NCI-H748 treated with DMSO at 0.1 percent for 48 hours (cell line): ENCODE measurements at places on chromosomes 11 and 22.

DNA sequence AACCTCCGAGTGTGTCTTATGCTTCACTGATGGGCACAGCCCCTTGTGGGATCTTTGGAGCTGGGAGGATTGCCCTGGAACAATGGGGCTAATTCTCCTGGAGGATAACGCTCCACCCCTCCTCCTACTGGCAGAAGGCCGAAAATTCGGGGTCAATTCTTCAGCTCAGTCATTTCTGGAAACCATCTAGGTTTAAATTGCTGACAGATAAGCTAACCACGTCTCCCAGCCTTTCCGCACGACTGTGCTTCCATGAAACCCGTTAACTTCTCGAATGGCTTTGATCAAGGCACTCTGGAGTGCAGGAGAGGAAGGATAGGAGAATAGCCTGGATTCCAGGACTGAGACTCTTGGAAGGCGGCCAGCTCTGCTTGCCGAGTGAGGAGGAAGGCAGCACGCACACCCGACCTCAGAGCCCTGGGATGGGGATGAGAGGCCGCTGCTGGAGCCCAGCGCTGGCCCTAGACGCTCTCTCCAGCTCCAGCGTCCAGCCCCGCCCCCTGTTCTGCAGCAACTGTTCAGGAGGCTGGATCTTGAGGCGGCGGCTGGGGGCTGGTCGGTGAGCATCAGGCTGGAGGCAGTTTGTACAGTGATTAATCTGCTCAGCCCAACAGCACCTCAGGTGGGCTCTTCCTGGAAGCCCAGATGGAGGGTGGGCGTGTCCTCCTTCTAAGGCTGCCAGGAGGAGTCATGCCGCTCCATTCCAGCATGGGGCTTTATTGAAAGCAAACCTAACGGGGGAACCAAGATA lies 176.7 kb upstream of the NCAM1 start:
- no peak for DNase-seq

DNA sequence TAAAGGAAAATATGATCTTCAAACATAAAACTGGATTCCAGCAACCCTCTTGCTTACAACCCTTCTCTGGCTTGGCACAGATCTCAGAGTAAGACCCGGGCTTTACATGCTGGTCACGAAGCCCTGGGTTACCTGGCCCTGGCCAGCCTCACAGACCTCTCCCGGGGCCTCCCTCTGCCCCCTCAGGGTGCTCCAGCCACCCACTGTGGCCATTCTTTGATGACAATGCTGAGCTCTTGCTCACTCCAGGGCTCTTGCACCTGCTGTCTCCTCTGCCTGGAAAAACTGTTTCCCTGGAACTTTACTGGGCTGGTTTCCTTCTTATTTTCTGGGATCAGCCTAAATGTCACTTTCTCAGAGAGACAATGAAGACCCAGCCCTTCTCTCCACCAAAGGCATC lies 43.9 kb downstream of the C11orf96 start:
- no peak for DNase-seq

GRCh38 chr11:116467823-116468222 lies 305.0 kb downstream of the BUD13 start:
- DNase-seq, result no peak

DNA sequence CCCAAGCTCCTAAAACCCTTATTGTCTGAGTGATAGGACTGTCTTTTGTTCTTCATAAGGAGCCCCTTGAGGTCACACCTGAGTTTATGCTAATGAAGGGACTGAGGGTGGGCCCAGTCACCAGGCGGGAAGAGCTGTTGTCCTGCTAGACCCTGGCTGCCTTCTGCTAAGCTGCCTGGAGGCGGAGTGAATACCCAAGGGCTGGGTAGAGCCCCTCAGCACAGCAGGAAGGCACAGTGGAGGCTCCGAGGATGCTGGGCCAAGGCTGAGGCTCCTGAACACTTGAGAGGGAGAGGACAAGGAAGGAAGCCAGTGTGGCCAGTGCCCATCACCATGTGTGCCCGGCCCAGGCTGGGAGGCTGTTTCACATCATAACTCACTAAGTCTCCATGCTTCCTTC lies 4.8 kb upstream of the PHF21B start:
- DNase-seq, result no peak

GRCh38 chr22:32904044-32904443 lies 102.5 kb downstream of the TIMP3 start:
- no peak for DNase-seq

DNA sequence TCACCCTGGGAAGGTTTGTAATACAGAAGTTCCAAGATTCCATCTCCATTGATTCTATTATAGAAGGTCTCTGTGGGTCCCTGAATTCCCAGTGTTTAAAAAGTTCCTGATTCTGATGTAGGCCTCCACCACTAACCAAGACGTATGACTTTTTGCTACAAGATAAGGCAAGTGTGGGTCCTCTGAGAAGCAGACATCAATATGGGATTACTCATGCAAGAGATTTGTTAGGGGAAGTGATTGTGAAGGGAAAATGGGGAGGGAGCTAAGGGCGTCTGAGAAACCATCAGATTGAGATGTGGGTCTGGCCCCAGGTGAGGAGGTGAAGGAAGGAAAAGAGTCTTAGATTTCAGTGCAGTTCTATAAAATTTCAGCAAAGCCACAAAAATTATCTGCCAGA lies 10.2 kb upstream of the LGR4 start:
- no peak for DNase-seq

- DNase-seq, result no peak
Measured at GRCh38 chr11:94948070-94948617, 25.2 kb downstream of the CWC15 start.

DNA sequence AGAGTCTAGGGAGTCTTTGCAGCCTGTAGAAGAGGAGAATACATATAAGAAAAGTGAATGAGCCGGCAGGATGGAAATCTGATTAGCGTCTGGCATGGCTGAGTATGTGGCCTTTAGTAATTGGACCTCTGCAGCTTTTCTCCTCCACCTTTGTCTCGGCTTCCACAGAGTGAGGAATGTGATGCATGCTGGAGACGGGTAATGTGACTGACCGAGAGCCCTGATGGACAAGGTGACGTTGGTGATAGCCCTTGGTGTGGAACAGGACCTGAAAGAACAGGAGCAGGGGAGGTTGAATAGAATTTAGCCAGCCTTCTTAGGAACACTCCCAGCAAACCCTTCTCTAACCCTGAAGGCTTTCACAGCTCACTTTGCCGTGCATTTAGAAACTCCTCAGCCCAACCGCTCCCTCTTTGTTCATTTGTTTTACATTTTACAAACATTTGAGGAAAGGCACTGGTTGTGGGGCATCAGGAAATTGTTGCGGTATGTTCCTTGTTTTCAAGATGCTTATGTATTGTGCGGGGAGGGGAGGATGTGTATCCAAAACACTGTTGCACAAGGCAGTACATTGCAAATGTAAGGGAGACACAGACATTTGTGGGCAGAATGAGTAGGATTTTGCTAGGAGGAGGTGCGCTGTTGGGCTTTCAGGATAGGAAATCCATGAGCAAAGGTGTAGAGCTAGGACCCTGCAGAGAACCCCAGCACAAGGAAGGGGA lies 6.9 kb downstream of the GTPBP1 start:
- no peak for DNase-seq

DNA sequence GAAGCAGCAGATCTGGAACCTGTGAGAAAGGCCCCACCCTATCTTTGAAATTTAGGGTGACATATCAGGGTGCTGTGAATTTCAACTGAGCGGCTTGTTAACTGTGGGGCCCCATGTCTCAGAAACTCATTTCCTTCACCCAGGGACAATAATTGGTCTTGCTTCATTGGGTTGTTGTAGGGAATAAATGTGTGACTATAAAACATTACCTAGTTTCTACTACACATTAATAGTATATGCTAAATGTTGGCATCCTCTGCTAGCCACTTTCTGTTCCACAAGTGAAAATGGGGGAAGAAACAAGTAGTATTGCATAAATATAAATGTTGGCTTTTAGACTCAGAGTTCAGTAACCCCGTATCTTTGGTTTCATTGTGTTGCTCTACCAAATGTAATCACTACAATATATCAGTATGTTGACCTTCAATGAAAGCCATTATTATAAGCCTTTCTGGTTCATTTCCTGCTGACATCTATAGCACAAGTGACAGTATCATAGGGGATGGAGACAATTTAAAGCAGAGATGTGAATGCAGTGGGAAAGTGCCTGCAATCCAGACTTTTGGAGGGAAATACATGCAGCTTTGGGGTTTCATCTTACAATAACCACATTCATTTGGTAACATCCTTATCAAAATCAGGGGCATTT lies 905.5 kb upstream of the RAG2 start:
- DNase-seq, result no peak

DNA sequence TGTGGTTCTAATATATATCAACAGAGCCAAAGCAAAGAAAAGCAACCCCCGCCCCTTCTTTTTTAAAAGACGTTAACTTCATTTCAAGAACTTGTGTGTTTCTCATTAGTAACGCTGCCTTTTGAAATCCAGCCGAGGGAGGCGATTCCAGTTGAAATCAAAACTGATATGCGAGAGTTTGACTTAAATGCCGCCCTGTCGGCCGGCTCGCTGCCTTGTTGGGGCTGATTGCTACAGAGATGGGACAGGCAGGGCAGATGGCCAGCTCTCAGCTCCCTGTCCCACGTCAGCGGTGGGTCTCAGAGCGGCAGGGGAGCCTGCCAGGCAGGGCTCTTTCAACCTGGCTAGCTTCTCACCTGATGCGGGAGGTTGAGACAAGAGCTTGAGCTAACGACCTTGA lies 51.9 kb upstream of the ALX4 start:
- no peak for DNase-seq

GRCh38 chr22:41668971-41669911 lies 19.4 kb downstream of the SNU13 start:
- no peak for DNase-seq

DNA sequence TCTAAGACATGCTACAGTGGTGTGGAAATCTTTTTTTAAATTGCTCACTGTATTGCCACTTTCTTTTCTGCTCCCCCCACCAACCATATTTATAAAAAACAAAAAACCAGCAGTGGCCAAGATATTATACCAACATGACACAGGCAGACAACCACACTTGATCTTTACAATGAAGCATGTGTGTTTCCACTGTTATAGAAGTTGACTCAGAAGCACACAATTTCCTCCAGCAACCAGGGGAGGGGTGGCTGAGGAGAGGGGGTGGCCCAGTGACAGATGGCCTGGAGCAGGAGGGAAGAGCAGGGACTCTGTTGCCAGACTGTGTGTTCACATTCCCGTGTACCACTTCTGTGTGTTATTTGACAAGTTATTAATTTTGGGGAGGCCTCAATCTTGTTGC lies 14.8 kb downstream of the CD59 start:
- DNase-seq, result no peak

GRCh38 chr11:5380740-5381342 lies 2.8 kb upstream of the OR51M1 start:
- peak; percentile 59 for DNase-seq

DNA sequence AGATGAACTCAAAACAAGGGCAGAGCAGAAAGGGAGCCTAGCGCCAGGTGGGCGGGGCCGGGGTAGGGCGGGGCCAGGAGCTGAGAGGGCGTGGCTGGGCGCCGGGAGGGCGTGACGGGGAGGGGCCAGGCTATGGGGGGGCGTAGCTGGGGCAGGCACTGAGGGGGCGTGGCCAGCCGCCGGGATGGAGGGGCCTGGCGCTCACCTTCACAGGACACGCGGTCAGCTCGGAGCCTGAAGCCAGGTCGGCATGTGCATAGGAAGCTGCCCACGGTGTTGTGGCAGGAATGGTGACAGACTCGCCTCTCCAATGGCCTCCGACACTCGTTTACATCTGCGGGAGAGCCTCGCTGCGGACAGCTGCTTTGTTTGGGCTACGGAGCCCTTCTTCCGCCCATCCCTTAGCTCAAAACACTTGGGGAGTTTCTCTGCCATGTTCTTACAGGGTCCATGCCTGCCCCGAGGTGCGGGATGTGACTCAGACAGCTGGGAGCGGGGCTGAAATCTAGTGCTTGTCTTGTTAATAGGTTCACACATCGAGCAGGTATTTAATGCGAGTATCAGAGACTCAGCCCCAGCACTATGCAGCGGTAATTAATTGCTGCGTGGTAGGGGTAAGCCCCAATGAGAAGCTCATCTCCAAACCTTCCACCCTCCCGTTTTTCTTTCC lies 13.4 kb downstream of the VWCE start:
- DNase-seq, result peak; percentile 21
